ENCODE measurements at places on chromosomes 2 and 18.

- DNase-seq: no peak
Observed at GRCh38 chr2:4354164-4354563, 650.8 kb downstream of the DCDC2C start.

GRCh38 chr2:163657281-163657656 is 78.5 kb downstream of the FIGN start:
- no peak for DNase-seq

GRCh38 chr18:5515011-5515784 is 28.6 kb downstream of the EPB41L3 start:
- no peak for DNase-seq

DNA sequence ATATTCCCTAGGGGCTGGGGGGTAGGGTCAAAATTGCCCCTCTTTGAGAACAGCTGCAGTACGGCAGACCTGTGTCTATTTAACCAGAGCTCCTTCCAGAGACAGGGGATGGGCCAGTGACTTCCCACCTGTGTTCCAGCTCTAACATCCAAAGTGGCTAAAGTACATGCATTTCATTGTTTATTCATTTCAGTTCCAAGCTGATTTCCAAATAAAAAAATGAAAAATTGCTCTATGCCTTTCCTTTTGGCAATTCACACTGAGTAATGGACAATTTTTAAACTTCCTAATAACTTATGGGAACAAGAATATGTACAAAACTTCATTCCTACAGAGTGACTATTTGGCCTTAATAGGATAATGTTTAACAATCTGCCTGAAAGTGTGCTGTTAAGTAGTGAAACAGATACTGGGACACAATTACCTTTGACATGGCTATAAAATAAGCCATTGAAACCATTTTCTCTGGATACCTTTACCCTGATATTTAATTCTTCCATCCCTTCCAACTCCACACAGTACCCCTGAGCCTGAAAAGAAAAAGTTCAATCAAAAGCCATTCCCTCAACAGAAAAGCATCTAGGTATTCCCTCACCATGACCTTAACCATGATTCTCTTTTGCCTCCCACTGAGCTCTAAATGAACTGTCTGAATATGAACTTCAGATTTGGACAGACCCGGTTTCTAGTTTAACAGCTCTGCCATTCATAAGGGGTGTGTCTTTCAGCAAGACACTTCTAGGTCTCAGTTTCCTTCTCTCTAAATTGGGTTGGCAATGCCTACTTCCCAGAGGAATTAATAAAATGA is 73.1 kb downstream of the RDH14 start:
- DNase-seq: no peak

DNA sequence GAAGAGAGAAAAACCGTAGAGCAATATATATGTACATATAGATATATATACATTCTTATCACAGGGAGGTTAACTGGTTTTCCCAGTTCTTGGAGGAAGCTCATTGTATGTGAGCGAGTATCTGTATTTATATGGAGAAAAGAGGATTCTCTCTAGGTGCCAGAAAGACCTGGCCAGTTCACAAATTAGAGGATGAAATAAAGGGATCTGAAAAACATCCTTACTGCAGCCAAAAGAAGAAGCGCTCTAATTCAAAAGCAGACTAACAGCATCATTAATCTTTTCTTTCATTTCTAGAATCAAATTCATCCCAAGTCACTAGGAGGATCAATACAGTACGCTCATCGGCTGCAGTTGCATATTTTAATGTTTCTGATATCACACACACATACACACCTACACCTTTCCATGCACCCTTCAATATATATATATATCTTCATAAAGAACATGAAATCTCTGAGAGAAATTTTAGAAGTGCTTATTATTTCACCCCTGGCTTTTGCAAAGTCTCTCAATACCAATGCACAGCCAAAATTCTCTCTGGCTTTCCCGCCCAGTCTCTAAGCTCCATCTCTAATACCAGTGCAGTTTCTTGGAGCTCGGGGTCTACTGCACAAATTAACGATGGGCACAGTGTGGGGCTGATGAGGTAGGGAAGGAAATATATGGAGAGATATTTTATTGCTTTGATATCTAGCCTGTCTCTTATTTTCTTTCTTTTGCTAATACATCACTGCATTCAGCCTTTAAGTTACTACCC is 731 bp downstream of the NRXN1 start:
- DNase-seq: no peak

- no peak for DNase-seq
Observed at GRCh38 chr2:15554525-15555218, 6.5 kb downstream of the NBAS start.

GRCh38 chr2:133884739-133885381 is 316.6 kb upstream of the NCKAP5 start:
- DNase-seq: no peak

- no peak for DNase-seq
Observed at GRCh38 chr2:239600650-239601049, 199.8 kb upstream of the HDAC4 start.

DNA sequence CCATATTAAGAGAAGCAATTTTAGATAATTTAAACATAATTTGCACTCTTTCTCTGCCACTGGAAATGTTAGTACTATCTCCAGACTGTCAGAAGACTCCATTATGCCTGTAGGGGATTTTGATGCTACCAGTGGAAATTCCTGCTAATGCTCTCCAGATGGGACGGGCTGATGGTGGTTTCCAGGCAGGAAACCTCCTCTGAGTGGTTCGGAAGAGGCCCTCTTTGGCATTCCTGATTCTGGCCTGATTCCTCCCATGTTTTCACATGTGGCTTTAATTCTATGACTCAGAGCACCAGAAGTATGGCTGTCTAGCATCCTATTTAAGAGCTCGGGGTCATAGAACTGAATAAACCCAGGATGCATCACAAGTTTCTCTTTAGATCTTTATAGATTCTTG is 70.9 kb upstream of the ST6GAL2 start:
- no peak for DNase-seq

GRCh38 chr2:234165421-234165820 is 114.9 kb downstream of the SPP2 start:
- DNase-seq: no peak

Measured in anterior cingulate cortex (tissue), 58 donors.